ENCODE measurements at places on chromosomes 5 and 9. TPM values are rescaled to one million over a fixed set of nuclear protein-coding genes. Genes with fewer than 3 reads are reported as not detected.

The PCDHB7 gene
- total RNA-seq, result not detected

The DMGDH gene
- total RNA-seq, result 0.78 TPM

- DNase-seq, result no peak
These were observed 25.6 kb downstream of the ZNF474 start for GRCh38 chr5:122154910-122155309.

GRCh38 chr9:72300873-72301272 is 64.1 kb downstream of the ZFAND5 start:
- no peak for DNase-seq

The FAM174A gene
- 4.7 TPM for total RNA-seq

GRCh38 chr5:67842806-67843205 is 372.8 kb upstream of the PIK3R1 start:
- no peak for DNase-seq

The DDX46 gene
- total RNA-seq, result 72.5 TPM

DNA sequence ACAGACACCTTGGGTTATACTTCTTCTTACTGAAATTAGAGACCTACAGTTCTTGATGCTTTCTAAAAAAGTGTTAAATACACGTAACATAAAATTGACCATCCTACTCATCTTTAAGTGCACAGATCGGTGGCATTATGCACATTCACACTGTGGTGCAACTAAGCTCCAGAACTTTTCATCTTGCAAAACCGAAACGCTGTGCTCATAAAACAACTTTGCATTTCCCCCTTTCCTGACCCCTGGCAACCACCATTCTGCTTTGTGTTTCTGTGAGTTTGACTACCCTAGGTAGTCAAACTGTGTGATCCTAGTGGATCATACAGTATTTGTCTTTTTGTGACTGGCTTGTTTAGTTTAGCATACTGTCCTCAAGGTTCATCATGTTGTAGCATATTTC is 3.9 kb downstream of the MVB12B start:
- no peak for DNase-seq

The GABRA1 gene
- not detected for total RNA-seq

GRCh38 chr9:698276-698675 is 143.2 kb upstream of the DMRT1 start:
- no peak for DNase-seq

GRCh38 chr9:116484492-116485061 is 202.5 kb upstream of the TRIM32 start:
- DNase-seq, result no peak

The RASGRF2 gene
- total RNA-seq, result 38.7 TPM

DNA sequence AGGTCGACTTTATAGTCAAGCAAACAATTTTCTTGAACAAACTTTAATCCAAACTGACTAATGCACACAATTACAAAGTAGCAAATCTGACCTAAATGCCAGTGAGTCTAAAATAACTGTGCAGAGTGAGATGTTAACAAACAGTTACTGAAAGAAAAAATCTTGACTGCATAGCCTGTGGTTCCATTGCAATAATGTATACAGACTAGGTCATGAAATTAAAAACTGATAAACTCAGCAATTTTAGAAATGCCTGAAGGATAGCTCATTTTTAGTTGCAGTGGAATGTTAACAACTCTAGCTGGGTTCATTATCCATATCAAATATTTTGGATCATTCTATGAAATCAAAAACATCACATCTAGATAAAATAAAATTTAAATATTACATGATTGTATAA is 73.4 kb upstream of the CDH12 start:
- DNase-seq, result no peak

DNA sequence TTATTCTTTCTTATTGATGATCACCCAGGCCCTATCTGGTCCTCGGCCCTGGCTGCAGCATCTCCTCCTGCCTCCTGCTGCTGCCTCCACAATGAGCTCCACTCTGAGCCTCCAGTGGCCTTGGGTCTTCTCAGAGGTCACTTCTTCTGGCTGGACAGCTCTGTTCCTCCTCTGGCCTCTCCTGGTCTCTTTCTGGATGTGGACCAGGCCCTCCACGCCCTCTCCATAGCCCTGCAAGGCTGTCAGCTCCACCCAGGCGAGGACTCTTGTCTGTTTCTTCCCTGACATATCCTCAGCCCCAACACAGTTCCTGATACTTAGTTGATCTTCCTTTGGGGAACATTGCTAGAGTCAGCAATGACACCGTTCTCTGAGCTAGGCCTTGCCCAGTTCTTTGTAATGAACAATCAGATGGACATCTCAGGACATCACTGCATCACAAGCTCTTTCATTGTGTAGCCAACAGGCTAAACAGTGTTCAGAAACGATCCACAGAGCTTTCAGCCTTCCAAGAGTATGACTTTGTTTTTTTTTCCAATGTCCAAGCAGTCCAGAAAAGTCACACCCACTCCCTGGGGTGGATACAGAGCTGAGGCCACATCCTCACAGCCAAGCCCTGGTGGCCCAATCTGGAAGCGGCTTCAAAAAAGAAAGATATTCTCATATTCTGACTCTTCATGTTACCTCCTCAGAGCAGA is 62.5 kb upstream of the DNAH5 start:
- DNase-seq, result no peak

The IFNE gene
- total RNA-seq, result 0.46 TPM

The LCN6 gene
- total RNA-seq, result not detected

The IGFBPL1 gene
- not detected for total RNA-seq

DNA sequence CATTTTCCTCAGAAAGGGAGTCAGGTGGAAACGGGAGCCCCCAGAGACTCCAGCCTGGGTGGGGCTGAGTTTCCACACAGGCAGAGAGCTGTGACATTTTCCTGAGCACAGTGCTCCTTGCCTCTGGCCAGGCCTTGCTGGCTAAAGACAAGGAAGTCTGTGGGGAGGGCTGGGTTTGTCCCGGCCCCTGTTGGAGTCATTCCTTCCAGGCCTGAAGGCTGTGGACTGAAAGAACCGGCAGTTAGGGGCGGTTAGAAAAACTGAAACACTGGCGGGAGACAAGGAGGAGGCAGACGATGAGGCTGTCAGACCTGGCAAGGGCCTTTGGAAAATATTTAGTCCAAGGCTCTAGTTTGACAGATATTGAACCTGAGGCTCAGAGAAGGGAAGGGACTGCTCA is 29.9 kb downstream of the COL15A1 start:
- DNase-seq, result no peak

DNA sequence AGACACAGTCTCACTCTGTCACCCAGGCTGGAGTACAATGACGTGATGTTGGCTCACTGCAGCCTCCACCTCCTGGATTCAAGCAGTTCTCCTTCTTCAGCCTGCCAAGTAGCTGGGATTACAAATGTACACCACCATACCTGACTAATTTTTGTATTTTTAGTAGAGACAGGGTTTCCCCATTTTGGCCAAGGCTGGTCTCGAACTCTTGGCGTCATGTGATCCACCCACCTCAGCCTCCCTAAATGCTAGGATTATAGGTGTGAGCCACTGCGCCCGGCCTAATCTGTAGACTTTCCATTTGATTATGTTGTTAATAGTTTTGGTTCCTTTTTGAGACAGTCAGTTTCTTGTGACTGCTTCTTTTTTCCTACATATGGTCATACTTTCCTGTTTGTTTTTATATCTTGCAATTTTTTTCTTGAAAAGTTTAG is 31.0 kb downstream of the MTREX start:
- no peak for DNase-seq

DNA sequence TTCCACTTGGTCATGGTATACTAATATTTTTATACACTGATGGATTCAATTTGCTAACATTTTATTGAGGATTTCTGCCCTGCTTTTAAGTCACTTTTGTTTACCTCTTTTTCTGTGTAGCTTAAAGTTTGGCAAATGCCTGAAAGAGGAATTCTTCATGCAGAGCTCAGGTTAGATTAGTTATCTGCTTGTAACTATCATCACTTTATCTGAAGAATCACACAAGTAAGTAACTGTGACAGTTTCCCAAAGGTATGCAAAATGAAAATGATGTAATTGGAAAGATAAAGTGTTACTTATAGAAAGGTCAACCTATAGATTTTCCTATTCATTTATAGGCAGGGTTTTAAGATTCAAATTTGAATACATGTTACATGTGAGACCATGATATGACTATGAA is 188.8 kb upstream of the ACTBL2 start:
- DNase-seq, result no peak

DNA sequence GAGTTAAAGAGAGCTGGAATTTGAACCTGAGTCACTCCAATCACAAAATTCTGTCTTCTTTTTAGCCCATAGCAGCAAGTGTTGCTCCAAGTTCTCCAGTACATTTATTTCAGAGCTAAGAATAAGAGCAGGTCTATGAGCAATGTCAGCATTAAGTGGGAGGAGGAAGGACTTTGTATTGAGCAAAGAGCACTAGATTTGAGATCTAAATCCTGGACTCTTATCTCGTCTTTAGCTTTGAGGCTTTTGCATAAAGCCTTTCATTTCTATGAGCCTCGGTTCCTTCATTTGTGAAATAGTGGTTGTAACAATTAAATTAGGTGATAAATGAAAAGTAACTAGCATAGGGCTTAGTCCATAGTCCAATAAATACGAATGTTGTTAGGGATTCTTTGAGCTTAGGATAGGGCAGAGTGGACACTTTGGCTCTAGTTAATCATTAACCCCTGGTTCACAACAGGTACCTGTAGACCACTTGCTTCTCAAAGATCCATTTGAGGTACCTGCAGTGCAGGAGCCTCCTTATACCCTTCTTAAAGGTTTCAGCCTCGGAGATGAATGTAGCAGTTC is 464.1 kb upstream of the KLF4 start:
- no peak for DNase-seq

The TSTD2 gene
- total RNA-seq, result 16.3 TPM

DNA sequence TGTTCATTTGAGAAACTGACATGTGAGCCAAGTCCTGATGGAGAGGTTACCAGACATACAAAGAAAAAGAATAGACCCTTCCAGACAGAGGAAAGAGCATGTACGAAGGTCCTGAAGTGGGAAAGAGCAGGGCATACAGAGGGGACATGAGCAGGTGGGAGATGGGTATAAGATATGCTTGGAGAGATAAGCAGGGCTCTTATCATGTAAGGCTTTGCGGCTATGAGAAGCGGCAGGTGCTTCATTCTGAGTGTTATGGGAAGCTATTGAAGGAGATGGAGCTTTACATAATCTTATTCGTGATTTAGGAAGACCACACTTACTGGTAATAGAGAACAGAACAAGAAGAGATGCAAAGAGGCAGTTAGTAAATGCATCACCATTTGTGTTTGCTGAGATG is 417.1 kb downstream of the EBF1 start:
- DNase-seq, result no peak

- DNase-seq, result no peak
These were observed 37.3 kb upstream of the PITX1 start for GRCh38 chr5:135071311-135071710.

The HCN1 gene
- not detected for total RNA-seq

GRCh38 chr5:131186561-131187256 is 16.0 kb downstream of the LYRM7 start:
- no peak for DNase-seq

- DNase-seq, result no peak
These were observed 7.6 kb upstream of the PRRC2B start for GRCh38 chr9:131386281-131386680.

- DNase-seq, result no peak
These were observed 51.1 kb upstream of the LHFPL2 start for GRCh38 chr5:78699552-78700153.

GRCh38 chr5:60163762-60164161 is 270.2 kb upstream of the PDE4D start:
- DNase-seq, result no peak
